ENCODE measurements at places on chromosomes 4 and X. TPM values are rescaled to one million over a fixed set of nuclear protein-coding genes. Genes with fewer than 3 reads are reported as not detected.

The FABP2 gene
- 0.28 TPM for total RNA-seq

DNA sequence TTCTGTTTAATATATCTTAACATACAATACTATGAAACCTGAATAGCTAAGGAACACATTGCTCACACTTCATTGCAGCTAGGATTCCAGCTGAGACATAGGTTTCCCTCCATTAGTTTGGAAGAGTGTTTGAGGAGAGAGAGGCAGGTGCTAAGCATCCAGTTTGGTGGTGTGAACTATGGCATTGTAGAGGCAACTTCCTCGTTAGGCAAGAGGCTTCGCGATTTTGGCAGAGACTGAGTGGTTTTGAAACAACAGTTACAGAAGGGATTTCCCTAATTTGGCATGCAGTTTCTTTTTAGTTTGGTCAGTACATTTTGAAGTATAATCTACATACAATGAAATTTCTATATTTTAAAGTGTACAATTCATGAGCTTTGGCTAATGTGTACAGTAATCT lies 117.1 kb upstream of the BMP3 start:
- no peak for DNase-seq
- no peaks in the 10 kb centered on the region for H3K36me3 ChIP-seq
- no peak overlapping the region for H3K4me3 ChIP-seq
- H3K27me3 ChIP-seq, result no peaks in the 10 kb centered on the region
- no peak overlapping the region for H3K27ac ChIP-seq

- H3K4me3 ChIP-seq, result no peak overlapping the region
- no peaks in the 10 kb centered on the region for H3K36me3 ChIP-seq
- H3K27me3 ChIP-seq, result no peaks in the 10 kb centered on the region
- no peak for DNase-seq
- H3K4me1 ChIP-seq, result no peaks in the 10 kb centered on the region
- no peak overlapping the region for H3K27ac ChIP-seq
Measured at GRCh38 chr4:174177536-174177935, 105.9 kb downstream of the FBXO8 start.

GRCh38 chr4:122798101-122798500 lies 28.5 kb upstream of the FGF2 start:
- no peaks in the 10 kb centered on the region for H3K36me3 ChIP-seq
- no peaks in the 10 kb centered on the region for H3K27me3 ChIP-seq
- H3K27ac ChIP-seq, result peak overlapping the region; percentile 58
- DNase-seq, result peak; percentile 23
- H3K4me1 ChIP-seq, result no peaks in the 10 kb centered on the region

The SGMS2 gene
- 1.0 TPM for total RNA-seq

GRCh38 chr4:121860121-121860520 lies 10.2 kb downstream of the BBS7 start:
- no peak overlapping the region for H3K27ac ChIP-seq
- no peaks in the 10 kb centered on the region for H3K36me3 ChIP-seq
- no peaks in the 10 kb centered on the region for H3K27me3 ChIP-seq
- no peak for DNase-seq
- no peaks in the 10 kb centered on the region for H3K4me1 ChIP-seq
- H3K4me3 ChIP-seq, result no peak overlapping the region

The RRH gene
- total RNA-seq, result 0.05 TPM

The TCP11X2 gene
- total RNA-seq, result not detected

- no peaks in the 10 kb centered on the region for H3K4me1 ChIP-seq
- H3K27me3 ChIP-seq, result no peaks in the 10 kb centered on the region
- DNase-seq, result no peak
- no peaks in the 10 kb centered on the region for H3K36me3 ChIP-seq
- H3K4me3 ChIP-seq, result no peak overlapping the region
- H3K27ac ChIP-seq, result no peak overlapping the region
Measured at GRCh38 chr4:184574861-184575260, 74.4 kb downstream of the CASP3 start.

DNA sequence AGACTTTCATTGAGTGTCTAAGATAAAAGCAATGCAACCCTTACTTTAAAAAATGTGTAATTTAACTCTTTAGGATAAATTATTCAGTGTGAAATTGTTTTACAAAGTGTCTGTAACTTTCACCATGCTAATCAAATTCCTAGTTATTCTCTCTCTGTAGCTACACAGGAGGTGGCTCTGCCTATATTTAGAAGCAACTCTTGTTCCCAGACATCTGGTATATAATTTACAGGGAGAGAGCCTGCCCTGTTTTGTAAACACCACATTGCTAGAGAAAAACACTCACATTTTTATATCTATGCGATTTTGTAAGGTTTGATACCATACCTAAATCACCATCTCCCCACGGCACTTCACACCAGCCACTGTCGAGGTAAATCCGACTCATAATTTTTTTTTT lies 35.5 kb upstream of the SPATA4 start:
- H3K27me3 ChIP-seq, result no peaks in the 10 kb centered on the region
- H3K36me3 ChIP-seq, result no peaks in the 10 kb centered on the region
- H3K4me1 ChIP-seq, result no peaks in the 10 kb centered on the region
- no peak for DNase-seq
- H3K4me3 ChIP-seq, result no peak overlapping the region
- H3K27ac ChIP-seq, result no peak overlapping the region

GRCh38 chrX:4932790-4933189 lies 1219.3 kb upstream of the PRKX start:
- H3K27me3 ChIP-seq, result no peaks in the 10 kb centered on the region
- H3K4me1 ChIP-seq, result no peaks in the 10 kb centered on the region
- no peak for DNase-seq
- no peak overlapping the region for H3K27ac ChIP-seq
- no peak overlapping the region for H3K4me3 ChIP-seq
- no peaks in the 10 kb centered on the region for H3K36me3 ChIP-seq

DNA sequence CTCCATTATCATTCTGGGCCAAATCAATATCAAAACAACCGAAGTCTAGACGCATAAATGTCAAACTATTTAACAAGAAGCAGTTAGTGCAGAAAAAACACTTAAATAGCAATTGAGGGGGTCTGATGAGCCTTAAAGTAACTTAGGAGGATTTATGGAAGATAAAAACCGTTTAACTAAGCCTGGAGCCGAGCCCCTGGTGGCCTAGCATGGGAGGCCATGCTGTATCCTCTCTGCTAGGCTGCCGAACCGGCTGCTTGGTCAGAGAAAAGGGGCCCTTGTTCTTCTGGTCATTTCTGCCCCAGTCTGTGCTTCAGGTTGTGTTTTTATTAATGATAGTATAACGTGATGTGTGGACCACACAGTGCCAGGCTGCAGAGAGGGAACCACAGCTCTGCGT lies 72.4 kb downstream of the CPZ start:
- DNase-seq, result no peak
- H3K27ac ChIP-seq, result no peak overlapping the region
- no peaks in the 10 kb centered on the region for H3K27me3 ChIP-seq
- H3K4me1 ChIP-seq, result no peaks in the 10 kb centered on the region

The CT45A5 gene
- total RNA-seq, result not detected

- no peak overlapping the region for H3K27ac ChIP-seq
- H3K27me3 ChIP-seq, result peaks cover 95% of the 10 kb centered on the region
- DNase-seq, result no peak
- H3K36me3 ChIP-seq, result no peaks in the 10 kb centered on the region
- H3K4me1 ChIP-seq, result peaks cover 15% of the 10 kb centered on the region
Measured at GRCh38 chr4:787561-787981, 38.4 kb downstream of the CPLX1 start.

GRCh38 chr4:26947318-26947717 lies 86.7 kb downstream of the STIM2 start:
- DNase-seq, result no peak
- no peaks in the 10 kb centered on the region for H3K27me3 ChIP-seq
- H3K4me3 ChIP-seq, result no peak overlapping the region
- H3K27ac ChIP-seq, result no peak overlapping the region

The MAGEA4 gene
- total RNA-seq, result not detected

DNA sequence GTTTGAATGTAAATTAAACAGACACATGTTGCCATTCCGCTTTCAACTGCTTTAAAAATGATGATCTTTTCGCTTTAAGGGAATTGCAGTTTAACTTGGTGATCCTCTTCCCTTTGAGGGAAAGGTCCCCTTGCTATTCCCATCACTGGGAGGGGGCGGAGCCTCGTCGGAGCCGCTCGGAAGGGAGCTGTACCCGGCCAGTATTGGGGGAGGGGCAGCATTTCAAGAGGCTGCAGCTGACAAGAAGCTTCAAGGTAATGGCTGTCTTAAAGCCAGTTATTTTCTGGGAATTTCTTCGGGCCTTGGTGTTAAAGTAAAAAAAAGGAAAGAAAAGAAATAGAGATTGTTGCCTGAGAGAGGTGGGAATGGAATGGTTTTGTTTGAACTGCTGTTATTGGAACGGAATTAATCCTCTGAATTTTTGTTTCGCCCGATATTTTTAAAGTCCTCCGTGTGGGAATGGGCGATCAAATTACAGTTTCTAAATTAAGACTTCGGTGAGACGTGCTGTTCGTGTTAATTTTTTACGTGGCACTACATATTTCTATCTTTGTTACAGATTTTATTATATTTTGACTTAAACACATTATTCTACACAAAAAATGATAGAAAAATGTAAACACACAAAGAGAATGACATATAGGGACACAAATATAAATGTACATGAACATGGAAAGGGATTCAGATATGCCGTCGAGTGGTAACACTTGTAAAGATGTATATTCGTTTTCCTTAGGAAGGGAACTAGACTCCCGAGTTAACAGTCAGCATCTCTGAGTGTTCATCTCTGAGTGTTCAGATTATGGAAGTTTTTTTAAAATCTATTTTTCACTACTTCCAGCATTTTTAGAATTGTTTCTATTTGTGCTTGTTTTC lies 9.2 kb downstream of the PWWP3B start:
- H3K4me3 ChIP-seq, result no peak overlapping the region
- H3K27ac ChIP-seq, result no peak overlapping the region
- H3K27me3 ChIP-seq, result no peaks in the 10 kb centered on the region
- H3K4me1 ChIP-seq, result no peaks in the 10 kb centered on the region
- DNase-seq, result no peak

DNA sequence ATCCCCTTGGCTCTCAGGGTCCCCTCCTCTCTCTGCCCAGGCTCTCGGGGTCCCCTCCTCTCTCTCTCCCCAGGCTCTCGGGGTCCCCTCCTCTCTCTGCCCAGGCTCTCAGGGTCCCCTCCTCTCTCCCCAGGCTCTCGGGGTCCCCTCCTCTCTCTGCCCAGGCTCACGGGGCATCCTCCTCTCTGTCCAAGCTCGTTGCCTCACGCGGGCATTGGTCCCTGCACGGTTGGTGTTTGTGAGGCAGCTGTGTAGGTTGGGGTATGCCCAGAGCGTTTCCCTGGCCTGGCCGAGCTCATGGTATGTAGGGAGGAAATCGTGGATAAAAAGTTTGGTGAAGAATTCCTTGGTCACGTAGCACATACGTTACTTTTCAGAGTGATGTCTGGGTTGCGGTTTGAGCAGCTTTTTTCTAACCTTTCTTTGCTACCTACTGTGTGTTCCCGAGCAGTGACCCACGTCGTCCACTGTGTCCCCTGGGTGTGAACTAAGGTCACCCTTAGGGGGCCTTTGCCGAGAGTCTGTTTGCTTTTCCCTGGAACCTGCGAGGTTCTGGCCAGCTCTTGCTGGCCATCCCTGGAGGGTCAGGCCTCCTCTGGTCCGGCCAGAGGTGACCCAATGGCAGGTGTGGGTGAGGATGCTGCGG lies 36.6 kb downstream of the PCGF3 start:
- no peak overlapping the region for H3K27ac ChIP-seq
- H3K27me3 ChIP-seq, result no peaks in the 10 kb centered on the region
- DNase-seq, result no peak
- peaks cover 3% of the 10 kb centered on the region for H3K4me1 ChIP-seq
- H3K4me3 ChIP-seq, result no peak overlapping the region

DNA sequence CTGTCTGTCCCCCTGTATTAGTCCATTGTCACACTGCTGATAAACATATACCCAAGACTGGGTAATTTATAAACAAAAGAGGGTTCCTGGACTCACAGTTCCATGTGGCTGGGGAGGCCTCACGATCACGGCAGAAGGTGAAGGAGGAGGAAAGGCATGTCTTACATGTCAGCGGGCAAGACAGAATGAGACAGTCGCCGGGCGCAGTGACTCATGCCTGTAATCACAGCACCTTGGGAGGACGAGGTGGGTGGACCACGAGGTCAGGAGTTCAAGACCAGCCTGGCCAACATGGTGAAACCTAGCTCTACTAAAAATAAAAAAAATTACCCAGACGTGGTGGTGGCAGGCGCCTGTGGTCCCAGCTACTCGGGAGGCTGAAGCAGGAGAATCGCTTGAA lies 24.7 kb downstream of the IL3RA start:
- H3K36me3 ChIP-seq, result no peaks in the 10 kb centered on the region
- H3K27ac ChIP-seq, result no peak overlapping the region
- H3K4me1 ChIP-seq, result no peaks in the 10 kb centered on the region
- no peak overlapping the region for H3K4me3 ChIP-seq

The CSN1S1 gene
- 1.2 TPM for total RNA-seq

DNA sequence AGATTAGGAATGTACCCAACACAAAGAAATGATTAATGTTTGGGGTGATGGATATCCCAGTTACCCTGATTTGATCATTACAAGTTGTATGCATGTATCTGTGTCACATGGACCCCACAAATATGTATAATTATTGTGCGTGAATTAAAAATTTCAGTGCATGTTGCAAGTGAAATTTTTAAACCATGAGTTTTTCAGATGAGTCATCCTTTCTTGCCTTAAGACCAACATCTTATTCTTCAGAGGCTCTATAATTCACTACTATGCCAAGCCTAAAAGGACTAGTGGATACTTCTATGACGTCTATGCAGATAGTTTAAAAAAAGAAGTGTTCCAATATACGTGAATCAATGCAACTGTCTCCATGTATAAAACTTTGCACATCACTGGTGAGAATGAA lies 113.0 kb upstream of the SH3RF1 start:
- no peaks in the 10 kb centered on the region for H3K36me3 ChIP-seq
- H3K27me3 ChIP-seq, result no peaks in the 10 kb centered on the region
- no peaks in the 10 kb centered on the region for H3K4me1 ChIP-seq
- H3K27ac ChIP-seq, result no peak overlapping the region
- H3K4me3 ChIP-seq, result no peak overlapping the region

The DCAF4L1 gene
- total RNA-seq, result 0.09 TPM

The XAGE1A gene
- total RNA-seq, result not detected

The HSD17B13 gene
- 0.14 TPM for total RNA-seq

DNA sequence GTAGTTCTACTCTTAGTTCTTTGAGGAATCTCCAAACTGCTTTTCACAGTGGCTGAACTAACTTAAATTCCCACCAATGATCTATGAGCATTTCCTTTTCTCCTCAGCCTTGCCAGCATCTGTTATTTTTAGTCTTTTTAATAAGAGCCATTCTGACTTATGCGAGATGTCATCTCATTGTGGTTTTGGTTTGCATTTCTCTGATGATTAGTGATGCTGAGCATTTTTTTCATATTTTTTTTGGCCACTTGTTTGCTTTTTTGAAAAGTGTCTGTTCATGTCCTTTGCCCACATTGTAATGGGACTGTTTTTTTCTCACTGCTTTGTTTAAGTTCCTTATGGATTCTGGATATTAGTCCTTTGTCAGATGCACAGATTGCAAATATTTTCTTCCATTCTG lies 21.5 kb upstream of the PHKA1 start:
- no peak overlapping the region for H3K27ac ChIP-seq
- DNase-seq, result no peak
- no peak overlapping the region for H3K4me3 ChIP-seq
- no peaks in the 10 kb centered on the region for H3K36me3 ChIP-seq

GRCh38 chr4:47551682-47552081 lies 66.6 kb downstream of the ATP10D start:
- no peaks in the 10 kb centered on the region for H3K4me1 ChIP-seq
- DNase-seq, result no peak
- no peak overlapping the region for H3K4me3 ChIP-seq
- no peaks in the 10 kb centered on the region for H3K36me3 ChIP-seq
- no peaks in the 10 kb centered on the region for H3K27me3 ChIP-seq

GRCh38 chrX:52270453-52271116 lies 85.9 kb downstream of the MAGED4 start:
- DNase-seq, result no peak
- H3K36me3 ChIP-seq, result no peaks in the 10 kb centered on the region
- H3K4me3 ChIP-seq, result no peak overlapping the region
- no peak overlapping the region for H3K27ac ChIP-seq
- H3K4me1 ChIP-seq, result no peaks in the 10 kb centered on the region
